ENCODE measurements at places on chromosomes 1 and 21.

DNA sequence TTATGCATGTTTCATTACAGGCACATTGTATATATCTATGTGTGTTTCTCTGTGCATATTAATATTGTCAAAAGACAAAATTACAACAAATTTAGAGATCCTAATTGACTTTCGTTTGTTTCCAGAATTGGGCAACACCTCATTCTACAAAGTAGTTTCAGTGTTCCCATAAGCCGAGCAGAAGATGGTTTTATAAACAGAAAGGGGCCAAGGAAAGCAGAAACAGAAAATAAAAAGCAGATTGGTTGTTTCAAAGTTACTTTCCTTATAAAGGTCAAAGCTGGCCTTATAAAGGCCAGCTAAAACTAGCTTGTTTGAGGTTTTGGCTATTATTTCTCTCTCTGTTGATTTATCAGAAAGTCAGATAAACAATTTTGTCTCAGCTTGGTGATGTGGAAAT, 116.2 kb upstream of the FGGY start:
- no peak for DNase-seq

DNA sequence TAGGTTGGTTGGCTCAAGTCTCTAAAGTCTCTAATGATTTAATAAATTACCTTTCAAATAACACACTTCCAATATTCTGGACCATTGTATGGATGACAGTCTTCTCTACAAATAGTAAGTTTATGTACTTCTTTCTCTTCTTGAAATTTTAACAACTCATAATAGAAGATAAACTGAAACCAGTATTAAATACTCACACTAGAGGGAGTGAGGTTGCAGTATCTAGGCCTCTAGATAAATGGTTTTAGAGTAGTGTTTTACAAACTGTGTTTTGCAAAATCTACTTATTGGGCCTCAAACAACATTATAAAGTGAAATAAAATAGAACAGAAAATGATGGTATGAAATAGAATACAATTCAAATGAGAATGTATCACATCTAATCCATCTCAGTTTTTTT, 479.9 kb upstream of the BRINP3 start:
- no peak for DNase-seq

DNA sequence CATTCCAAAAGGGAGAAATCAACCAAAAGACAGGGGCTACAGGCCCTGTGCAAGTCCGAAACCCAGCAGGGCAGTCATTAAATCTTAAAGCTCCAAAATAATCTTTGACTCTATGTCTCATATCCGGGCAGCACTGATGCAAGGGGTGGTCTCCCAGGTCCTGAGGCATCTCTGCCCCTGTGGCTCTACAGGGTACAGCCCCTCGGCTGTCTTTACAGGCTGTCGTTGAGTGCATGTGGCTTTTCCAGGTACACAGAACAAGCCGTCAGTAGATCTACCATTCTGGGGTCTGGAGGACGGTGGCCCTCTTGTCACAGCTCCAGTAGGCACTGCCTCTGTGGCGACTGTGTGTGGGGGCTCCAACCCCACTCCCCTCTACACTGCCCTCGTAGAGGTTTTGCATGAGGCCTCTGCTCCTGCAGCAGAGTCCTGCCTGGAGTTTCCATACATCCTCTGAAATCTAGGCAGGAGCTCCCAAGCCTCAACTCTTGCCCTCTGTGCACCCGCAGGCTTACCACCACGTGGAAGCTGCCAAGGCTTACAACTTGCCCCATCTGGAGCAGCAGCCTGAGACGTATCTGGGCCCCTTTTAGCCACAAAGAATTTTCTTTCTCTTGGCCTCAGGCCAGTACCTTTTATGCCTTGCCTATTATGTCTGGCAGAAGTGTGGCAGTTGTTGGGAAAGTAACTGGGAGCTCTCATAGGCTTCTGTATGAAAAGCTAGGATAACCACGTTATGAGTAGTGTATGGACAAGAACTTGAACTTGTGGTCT, 52.5 kb downstream of the POU2F1 start:
- DNase-seq = no peak

GRCh38 chr21:41186755-41187536, 19.0 kb downstream of the BACE2 start:
- no peak for DNase-seq

DNA sequence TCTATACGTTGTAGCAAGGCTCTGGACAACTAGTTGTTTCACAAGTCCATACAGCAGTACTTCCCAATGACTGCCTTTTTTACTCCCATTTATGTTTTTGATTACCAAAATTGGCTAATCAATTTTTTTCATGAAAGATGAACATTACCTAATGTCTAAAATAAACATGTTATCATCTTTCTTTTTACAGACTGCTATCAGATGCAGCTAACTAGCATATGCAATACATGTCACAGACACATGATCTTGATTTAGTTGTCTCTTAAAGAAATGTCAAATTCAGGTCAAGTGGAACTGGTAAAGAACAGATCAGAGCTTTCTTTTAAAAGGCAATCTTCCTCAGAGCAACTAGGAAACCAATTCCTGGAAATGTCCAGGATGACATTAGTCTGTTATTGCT, 630 bp upstream of the DBT start:
- DNase-seq = no peak

- no peak for DNase-seq
These were observed 34.6 kb upstream of the POU2F1 start for GRCh38 chr1:167185974-167186657.

DNA sequence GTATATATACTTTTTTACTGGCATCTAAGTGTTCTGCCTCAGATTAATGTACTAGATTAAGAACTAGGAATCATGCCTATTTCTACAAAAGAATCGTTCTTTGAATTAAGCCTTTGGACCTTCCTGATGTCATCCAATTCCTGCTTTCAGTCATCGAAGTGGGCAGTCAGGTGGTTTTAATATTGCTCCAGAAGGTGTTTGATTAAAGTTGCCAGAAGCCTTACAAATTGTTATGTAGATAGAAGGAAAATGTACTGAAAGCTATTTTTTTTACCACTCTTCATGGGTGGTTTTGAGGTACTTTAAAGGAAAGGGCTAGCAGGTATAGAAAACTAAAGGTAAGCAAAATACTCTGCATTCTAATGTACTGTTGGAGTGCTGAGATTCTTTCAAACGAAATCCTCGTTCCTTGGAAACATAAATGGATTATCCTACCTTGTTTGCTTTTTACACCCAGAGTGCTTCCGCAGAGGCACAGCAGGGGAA, 716 bp downstream of the CTBS start:
- no peak for DNase-seq

DNA sequence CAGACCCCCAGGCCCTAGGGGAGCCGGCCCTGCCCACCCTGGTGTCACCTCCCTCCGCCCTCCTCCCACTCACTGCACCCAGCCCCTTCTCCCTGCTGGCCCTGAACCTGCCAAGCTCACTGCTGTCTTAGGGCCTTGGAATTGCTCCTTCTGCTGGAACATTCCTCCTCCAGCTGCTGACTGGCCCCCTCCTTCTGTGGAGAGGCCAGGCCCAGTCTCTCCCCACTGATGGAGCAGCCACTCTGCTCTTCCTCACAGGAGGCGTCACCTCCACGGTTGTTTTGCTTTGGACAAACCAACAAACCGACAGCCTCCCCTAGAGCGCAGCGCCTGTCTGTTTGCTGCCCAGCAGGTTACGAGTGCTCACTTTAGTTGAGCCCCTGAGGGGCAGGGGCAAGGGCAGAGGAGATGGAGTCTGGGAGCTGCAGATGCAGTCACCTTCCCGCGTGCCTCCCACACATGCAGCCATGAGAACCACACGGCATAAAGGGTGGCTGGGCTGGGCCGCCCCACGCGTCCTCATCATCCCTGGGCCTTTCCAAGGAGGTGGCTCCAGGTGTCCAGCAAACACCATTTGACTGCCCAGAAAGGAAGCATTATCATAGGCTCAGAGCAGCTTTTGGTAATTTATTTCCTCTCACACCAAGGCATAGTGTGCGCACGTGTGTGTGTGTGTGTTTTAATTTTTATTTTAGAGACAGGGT, 9.4 kb downstream of the OXCT2 start:
- no peak for DNase-seq

DNA sequence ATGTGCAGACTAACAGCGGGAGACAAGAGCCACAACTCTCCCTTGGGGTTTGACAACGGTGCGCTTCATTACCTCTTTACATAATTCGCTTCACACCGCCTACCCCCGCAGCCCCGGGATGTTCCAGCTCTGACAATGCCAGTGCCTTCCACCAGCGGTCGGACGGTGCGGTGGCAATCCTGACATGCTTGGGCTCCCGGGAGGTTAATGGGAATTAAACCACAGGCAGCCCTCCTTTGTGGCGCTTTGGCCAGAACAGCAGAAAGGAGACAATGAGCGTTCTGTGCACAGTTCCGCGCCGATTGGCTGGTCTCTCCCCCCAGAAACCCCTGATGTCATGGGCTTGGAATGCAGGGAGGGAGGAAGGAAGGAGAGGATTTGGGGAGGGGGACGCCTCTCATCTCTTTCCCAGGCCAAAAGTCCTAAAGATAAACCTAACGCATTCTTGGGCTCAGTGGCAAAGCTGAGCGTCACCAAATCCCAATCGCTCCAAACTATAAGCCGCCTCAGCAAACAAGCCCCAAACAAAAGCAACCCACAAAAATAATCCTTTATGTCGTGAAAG, 1.3 kb downstream of the CNN3 start:
- peak; percentile 9 for DNase-seq

DNA sequence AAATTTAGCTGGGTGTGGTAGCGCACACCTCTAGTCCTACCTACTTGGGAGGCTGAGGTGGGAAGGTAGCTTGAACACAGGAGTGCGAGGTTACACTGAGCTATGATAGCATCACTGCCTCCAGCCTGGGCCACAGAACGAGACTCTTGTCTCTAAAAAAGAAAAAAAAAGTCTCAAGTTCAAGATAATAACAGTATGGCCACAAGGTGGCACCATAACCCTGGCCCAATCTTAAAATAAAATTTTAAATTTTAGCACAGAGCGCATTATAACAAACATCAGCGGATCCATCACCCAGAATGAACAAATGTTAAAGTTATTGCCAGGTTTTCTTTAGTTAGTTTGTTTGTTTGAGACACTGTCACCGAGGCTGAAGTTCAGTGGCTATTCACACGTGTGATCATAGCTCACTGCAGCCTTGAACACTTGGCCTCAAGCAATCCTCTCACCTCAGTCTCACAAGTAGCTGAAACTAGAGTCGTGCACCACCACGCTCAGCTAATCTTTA, 2.9 kb upstream of the HTR6 start:
- peak; percentile 64 for DNase-seq

- peak; percentile 47 for DNase-seq
These were observed at the start of gene PHLDA3 for GRCh38 chr1:201468844-201469644. Gene PHLDA3, minus strand, starts transcription at chr1:201469188. Its CDS starts 402 bp downstream, at chr1:201468786.

GRCh38 chr1:42806171-42806570, 10.8 kb upstream of the ERMAP start:
- no peak for DNase-seq

- no peak for DNase-seq
These were observed 857.9 kb downstream of the BRINP3 start for GRCh38 chr1:189619682-189620332.

GRCh38 chr1:178434899-178435435, 61.8 kb downstream of the CLEC20A start:
- no peak for DNase-seq

DNA sequence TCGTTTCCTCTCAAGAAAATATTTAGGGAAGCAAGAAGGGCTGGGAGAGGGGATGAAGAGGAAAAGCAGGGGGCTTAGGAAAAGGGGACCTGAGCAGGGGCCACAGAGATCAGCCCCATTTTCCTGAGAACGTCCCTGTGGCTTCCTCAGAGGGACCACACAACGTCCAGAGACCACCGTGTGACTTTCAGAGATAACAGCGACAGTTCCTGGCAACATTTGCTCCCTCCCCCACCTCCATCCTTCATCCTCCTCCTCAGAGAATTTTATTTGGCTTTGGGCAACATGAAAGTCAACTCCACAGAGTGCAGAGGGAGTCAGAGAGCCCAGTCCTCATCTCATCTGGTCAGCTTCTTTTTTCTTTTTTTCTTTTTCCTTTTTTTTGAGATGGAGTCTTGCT, 50.9 kb downstream of the RUNX1 start:
- DNase-seq = no peak

DNA sequence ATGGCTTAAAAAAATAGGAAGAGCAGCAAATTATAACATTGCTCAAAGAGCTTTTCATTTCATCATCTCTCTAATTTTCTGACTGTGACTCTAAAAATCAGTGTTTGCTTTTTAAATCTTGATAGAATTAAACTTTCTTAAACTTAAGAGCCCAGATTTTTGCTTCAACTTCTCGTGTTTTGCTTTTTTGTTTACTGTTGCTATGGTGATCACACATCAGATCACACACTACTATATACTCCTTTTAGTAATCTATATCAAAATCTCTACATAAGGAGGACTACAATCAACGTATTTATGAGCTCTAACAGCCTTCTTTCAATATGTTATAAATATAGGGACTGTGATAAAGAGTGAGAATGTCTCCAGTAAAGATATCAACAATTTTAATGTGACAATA, 537.3 kb downstream of the KCNT2 start:
- DNase-seq = no peak

- DNase-seq = peak; percentile 83
These were observed 8.4 kb upstream of the KCNN3 start for GRCh38 chr1:154878371-154879037.

DNA sequence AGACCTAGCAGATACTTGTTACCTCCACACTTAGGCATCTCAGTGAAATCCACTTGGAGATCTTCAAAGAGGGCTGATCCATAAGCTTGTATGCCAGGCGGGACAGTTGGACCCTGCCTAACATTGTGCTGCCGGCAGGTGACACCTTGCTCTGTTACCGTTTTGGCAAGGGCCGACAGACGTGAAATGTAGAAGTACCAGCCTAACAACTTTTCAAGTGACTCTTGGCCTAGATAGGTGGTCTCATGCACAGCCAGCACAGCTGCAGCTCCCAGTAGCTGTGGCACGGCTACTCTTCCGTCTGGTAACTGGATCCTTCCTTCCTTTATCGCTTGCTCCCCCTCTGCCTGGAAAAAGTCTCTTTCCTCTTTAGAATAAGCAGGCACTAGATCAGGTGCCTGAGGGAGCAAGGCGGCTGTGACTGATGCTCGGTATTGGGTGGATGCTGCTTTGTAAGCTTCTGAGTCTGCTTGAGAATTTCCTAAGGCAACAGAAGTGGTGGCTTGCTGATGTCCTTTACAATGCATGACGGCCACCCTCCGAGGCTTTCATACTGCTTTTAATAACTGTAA, 713.5 kb downstream of the AMY1C start:
- no peak for DNase-seq

GRCh38 chr21:33185852-33186251, 43.9 kb upstream of the IFNAR2 start:
- no peak for DNase-seq

DNA sequence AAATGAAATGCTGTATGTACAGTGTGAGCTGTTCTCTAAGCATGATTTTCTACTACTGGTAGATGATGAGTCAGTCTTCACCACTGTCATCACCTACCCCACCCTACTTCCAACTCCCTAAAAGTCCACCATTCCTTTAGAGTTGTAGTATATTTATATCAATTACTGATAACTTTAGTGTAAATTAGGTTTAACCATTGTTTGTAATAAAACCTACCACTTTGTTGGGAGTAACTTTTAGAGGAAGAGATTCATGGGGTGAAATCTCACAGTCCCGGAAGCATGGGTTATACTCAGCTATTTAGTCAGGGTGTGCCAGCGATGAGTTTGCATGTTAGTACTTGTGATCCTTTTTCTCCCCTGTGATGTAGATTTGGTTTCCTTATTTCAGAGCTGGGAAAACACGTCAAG, 17.1 kb downstream of the MORC3 start:
- DNase-seq = no peak

GRCh38 chr1:84401156-84401555, 2.9 kb downstream of the DNASE2B start:
- DNase-seq = no peak

GRCh38 chr1:177631770-177632169, 338.1 kb downstream of the SEC16B start:
- no peak for DNase-seq

- DNase-seq = no peak
These were observed 4.8 kb upstream of the DSCAM start for GRCh38 chr21:40851749-40852148.

GRCh38 chr1:209356976-209357377, 226.5 kb upstream of the CAMK1G start:
- DNase-seq = no peak

All from activated CD4-positive, alpha-beta T cell treated with anti-CD3 and anti-CD28 coated beads for 48 hours (primary cell).